ENCODE measurements at places on chromosomes 2 and 18.

- no peak for DNase-seq
These were observed 176.3 kb downstream of the ALPK2 start for GRCh38 chr18:58452454-58453166.

DNA sequence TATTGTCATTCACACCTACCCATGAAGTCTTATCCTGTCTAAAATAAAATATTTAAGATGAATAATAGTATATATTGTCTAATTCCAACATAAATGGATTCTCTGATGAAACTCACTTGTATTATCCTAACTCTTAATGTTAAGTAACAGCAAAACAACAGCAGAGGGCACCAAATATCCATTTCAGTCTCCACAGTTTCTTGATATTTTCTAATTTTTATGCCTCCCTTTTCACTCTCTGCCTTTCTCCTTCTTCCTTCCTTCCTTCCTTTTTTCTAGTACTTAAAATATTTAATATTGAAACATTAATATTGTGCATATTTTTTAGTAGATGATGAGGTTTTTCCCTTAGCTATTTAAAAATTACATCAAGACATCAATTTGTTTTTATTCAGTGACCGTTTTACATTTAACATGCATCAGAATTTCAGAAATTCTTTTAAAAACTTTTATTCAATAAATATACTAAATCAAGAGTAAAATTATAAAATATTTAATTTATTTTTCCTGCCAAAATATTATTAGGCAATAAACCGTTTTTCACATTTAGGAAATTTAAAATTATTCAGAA lies 97.6 kb downstream of the WDR7 start:
- DNase-seq, result no peak

GRCh38 chr2:44100351-44100750 lies 68.3 kb upstream of the PPM1B start:
- DNase-seq, result no peak

DNA sequence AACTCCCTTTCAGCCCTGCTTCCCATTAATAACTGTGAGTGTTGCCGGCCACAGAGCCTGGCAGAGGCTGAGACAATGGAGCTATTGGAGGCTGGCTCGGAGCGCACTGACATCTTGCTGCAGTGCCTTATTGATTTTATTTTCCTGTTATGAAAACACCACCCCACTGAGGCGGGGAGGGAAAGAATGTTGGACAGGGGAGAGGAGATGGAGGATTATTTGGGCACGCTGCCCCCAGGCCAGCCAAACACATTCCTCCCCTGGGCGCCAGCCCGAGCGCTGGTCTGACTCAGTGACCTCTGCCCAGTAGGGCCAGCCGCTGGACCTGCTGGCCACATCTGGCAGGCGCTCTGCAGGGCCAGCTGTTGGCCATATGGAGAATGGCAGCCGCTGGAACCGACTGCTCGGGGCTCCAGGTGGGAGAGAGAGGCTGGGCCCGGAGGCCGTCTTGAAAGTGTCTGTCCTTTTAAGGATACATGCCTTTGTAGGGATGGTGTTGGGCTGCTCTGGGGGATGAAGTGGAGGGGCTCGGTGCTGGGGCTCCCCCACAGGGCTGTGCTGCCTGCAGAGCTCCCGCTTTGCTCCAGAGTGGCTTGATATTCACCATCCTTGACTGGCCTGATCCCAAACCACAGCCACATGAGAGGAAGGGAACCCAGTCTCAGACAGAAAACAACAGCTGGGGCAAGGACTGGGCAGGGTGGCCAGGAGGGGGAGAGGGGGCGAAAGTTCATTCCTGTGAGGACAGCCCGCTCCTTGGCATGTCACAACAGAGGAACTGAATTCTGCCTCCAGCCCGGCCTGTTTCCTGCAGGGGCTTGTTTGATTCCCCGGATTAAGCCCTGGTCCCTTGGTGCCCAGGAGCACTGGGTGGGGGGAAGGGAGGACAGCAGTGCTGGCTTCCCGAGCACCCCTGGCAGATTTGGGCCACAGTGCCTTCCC lies 179.0 kb downstream of the KLHL29 start:
- no peak for DNase-seq

DNA sequence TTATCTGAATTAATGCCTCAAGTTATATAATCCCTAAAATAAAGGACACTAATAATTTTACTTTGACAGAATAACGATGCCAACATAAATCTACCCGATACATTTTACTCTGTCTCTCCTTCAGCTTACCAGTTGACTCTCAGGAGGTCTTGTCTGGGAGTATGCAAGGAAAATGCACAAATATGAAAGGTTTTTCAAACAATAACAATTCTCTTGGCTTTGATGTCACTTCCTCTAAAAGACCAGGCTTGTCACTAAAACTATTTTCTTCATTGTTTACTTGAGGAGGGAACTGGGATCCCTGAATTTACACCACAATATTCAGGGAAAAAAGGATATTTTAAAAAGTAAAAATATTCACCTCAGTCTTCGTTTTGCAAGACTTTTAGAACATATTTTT lies 97.2 kb downstream of the SOS1 start:
- no peak for DNase-seq

All from activated T-helper 1 cell treated with Interleukin-2 at 50 U/mL for 16 hours (primary cell).